Globus pallidus (tissue), 1 donor: ENCODE measurements at places on chromosomes 2 and 18.

GRCh38 chr2:208571764-208572131 lies 165.2 kb downstream of the PTH2R start:
- no peak for DNase-seq

DNA sequence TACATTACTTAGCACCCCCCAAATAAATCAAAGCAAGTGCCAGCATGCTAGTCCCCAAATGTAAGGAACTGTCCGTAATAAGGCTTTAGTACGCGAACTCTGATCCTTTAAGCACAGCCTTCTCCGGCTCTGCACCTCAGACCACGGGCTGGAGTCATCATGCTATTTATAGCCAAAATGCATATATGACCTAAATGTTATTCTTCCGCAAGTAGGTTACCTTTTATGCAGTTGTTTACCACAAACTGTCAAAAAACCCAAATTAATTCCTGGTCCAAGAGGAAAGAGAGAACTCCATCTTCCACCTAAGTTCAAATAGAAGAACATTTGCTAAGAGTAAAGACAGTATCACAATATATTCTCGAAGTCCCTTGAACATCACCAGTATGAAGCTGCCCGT lies 42.7 kb downstream of the ZNF516 start:
- DNase-seq = no peak

DNA sequence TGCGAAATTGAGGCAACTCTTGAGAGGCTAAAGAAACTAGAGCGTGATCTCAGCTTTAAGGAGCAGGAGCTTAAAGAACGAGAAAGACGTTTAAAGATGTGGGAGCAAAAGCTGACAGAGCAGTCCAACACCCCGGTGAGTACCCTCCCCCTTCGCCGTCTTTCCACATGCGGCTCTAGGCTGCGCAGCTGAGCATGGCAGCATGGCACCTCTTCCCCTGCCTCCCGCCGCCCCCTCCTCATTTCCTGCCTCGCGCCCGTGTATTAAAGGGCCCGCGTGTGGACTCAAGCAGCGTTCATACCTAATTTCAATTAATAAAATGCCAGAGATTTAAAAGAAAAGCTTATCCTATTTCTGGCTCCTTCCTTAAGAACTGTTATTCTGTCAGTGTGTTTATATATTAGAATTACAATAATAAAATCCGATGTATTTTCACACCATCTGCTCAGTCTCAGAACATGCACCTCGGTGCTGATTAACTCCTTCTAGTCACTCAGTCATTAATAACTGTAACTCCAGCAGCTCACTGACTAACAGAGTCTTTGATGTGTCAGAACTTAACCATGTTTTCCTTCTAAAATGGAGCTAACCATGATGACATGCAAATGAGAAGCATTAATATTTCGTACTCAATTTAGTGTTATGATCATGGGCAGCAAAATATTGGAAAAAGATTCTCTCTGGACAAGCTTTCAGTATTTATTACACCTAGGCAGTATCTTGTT lies 137.4 kb upstream of the CDCA7 start:
- DNase-seq = no peak

GRCh38 chr2:197088694-197089093 lies 162.2 kb upstream of the PGAP1 start:
- no peak for DNase-seq

DNA sequence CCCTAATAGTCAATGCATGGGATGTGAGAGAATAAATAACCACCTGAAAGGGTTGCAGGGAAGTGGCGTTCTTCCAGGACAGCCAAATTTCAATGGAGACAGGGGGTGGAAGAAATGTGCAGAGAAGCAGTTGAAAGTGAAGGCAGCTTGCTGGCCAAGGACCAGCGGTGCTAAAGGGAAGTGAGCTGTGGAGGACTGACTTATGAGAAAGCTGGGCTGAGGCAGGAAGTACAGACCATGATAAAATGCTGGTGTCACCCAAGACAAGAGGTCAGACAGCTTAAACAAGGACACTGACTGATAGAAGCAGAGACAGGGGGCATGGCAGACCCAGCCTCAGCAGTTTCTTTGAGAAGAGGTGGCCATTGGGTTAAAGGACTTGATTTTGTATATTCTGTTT lies 106.7 kb downstream of the DTNB start:
- peak; percentile 40 for DNase-seq

- DNase-seq = no peak
Observed at GRCh38 chr18:11906176-11906575, 1.9 kb downstream of the MPPE1 start.

DNA sequence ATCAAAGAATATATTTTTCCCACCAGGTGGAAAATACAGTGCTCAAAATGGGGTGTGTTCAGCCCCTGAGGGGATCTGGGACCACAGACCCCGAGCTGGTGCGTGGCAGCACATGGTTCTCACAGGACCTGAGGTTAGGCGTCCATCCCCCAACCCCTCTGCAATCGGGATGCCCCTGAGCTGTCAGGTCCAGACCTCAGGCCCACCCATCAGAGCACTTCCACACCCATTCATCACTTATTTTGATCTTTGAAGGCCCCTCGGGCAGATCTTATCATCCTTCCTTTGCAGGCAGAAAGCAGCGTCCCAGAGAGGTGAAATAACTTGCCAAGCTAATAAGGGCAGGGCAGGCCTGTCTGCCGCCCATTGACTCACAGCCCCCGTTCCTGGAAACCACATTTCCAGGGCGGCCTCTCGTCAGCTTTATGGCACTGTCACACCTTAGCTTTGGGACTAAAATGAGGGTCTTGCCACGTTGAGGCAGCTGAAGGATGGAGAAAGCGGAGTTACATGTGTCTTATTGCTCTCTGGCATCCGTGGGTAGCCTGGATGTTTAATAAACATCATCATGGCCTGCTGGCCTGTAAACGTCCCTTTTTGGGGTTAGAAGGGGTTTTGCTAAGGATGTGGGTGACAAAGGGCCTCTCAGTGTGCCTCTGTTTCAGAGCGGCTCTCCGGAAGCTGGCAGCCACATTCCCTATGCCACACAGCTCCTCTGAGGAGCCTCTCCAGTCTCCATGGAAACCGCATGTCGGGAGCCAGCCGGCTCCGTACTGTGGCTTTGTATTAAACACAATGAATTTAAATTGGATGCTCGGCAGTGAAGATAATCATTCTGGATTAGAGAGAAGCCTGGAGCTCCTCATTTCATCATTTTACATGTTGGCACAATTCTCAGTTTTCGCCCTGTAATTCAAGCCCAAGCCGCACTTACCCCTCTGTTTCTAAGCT lies 58.3 kb upstream of the MAPRE3 start:
- DNase-seq = peak; percentile 93

GRCh38 chr18:11146947-11147345 lies 2.4 kb downstream of the PIEZO2 start:
- no peak for DNase-seq

DNA sequence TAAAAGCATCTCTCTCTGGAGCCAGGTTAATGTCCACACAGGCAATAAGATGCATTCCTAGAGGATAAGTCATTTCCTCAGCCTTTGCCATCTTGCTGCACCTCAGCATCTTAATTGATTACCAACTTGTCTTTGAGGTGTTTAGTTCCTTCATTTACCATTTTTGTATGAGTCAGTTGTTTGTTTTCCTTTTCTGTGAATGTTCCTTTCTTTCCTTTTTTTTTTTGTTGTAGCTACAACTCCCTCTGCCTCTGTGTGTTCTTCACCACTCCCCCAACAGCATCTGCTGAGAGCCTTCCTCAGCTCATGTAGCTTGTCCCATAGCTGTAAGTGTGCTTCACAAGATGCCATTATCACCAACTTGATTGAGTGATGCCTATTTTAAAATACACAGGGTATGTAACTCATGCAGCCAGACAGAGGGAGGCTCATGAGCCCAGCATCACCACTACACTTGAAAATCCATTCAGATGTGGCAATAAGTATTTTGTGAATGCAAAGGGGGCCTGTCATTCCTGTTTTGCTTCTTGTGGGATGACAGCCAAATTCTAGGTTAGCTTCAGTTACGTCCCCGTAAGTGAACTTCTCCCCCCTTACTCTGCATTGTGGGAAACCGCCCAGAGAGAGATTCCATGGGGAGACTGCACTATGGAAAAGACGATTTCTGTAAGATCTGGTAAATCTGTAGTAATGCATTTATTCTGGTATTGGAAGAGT lies 315.9 kb upstream of the ZEB2 start:
- DNase-seq = no peak

DNA sequence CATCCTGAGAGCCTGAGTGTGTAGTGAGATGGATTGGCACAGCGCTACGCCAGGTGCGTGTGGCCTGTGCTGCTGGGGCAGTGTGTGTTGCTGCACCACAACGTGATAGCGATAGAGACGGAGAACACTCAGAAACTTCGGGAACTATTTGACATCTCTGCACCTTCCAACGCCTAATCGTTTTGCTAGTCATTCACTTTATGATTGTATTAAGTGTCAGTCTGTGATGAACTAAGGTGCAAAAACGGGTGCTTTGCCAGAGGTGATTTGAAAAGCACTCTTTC lies 26.0 kb upstream of the IGFBP2 start:
- DNase-seq = no peak

GRCh38 chr2:231640241-231640640 lies 47.6 kb downstream of the TEX44 start:
- DNase-seq = no peak

DNA sequence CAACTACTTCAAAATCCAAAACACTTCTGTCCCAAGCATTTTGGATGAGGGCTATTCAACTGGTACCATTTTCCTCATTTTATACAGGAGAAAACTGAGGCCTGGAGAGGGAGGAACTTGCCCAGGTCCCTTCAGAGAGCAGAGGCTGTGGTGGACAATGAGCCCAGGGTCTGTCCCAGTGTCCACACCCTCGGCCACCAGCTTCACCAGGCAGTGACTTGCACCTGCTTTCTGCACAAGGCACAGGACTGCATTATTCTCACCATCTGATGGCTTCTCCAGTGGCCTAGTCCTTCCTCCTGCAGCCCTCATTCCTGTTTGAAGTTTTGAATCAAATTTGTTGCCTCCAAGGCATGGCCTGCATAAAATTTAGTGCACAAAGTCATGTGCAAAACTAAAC lies 53.3 kb downstream of the RNF144A start:
- no peak for DNase-seq

DNA sequence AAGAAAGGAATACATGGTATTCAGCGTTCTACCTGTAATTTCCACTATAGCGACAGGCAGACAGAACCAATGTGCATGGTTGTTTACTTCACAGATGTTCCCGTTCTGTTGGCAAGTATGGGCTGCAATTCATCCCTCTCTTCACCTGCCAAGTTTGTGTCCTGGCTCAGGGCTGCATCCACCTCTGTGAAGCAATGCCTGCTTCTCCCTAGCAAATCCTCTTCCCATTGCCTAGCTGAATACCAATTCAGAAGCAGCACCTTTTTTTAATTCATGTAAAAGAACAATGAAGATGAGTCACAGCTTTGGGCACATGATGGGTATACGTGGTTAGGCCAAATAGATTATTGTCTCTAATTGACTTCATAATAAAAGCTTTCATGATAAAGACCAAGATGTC lies 54.7 kb upstream of the LRATD1 start:
- no peak for DNase-seq

- DNase-seq = no peak
Observed at GRCh38 chr18:29838556-29838955, 1204.0 kb downstream of the DSC3 start.

- DNase-seq = no peak
Observed at GRCh38 chr18:54284535-54284934, 15.2 kb downstream of the POLI start.

DNA sequence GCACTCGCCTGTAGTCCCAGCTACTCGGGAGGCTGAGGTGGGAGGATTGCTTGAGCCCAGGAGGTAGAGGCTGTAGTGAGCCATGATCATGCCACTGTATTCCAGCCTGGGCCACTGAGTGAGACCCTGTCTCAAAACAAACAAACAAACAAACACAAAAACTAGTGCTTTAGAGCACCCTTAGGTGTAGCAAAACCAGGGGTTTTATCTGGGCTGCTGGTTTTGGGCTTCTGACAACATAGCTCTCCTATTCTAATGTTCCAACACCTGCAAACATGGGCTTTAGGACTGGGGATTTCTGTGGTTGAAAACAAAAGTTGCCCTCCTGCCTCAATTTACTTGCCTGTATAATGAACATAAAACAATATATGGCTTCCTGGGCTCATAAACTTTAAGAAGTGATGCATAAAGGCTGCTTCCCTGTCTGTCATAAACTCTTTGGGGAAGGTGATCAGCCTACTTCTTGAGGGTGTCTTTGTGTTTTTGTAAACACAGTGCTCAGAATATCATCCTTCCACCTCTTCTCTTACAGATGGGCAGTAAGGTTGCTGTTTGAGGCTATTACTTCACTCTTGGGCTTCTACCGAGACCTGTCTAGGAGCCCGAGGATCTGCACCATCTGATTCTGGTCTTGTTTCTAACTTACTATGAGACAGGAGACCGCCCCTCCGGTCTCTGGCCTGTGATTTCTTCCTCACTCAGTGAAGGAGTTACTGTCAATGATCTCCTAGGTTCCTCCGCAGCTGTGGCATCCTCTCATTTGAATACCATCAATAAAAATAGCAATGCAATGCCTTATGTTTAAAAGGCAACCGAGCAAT lies 246.5 kb downstream of the MYCN start:
- no peak for DNase-seq

DNA sequence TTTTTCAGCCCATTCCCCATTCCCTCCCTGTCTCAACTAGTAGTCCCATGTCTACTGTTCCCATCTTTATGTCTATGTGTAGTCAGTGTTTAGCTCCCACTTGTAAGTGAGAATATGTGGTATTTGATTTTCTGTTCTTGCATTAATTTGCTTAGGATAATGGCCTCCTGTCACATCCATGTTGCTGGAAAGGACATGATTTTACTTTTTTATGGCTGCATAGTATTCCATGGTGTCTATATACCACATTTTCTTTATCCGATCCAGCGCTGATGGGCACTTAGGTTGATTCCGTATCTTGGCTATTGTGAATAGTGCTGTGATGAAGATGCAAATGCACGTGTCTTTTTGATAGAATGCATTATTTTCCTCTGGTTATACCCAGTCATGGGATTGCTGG lies 21.7 kb upstream of the ITGA6 start:
- no peak for DNase-seq

GRCh38 chr2:227474410-227474809 lies 2.5 kb downstream of the AGFG1 start:
- DNase-seq = no peak

- no peak for DNase-seq
Observed at GRCh38 chr18:61669320-61669719, 223.5 kb downstream of the RNF152 start.

- DNase-seq = no peak
Observed at GRCh38 chr2:176147800-176148496, 3.4 kb upstream of the HOXD4 start.

- no peak for DNase-seq
Observed at GRCh38 chr2:100224988-100225710, 82.8 kb upstream of the AFF3 start.

DNA sequence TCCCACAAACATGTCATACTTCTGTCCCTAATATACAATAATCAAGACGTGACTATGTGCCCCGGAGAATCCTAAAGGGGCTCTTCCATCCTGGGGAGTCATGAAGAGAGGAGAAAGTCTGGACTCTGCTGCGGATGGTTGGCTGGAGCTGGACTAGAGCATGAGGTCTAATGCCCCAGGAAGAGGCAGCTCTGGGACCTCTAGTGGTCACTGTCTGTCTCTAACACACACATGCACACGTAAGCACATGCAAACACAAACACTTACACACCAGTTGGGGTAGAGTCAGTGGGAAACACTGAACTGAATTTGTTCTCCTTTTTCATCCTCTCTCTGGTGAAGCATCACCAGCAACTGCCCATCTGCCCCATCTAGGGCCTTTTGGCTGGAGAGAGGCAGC lies 271.6 kb downstream of the TDRD15 start:
- peak; percentile 79 for DNase-seq

- DNase-seq = no peak
Observed at GRCh38 chr2:230234122-230234722, 8.7 kb downstream of the SP140 start.

- DNase-seq = no peak
Observed at GRCh38 chr2:18237298-18237697, 323.2 kb downstream of the RDH14 start.
